ENCODE measurements at places on chromosomes 3 and 15.

DNA sequence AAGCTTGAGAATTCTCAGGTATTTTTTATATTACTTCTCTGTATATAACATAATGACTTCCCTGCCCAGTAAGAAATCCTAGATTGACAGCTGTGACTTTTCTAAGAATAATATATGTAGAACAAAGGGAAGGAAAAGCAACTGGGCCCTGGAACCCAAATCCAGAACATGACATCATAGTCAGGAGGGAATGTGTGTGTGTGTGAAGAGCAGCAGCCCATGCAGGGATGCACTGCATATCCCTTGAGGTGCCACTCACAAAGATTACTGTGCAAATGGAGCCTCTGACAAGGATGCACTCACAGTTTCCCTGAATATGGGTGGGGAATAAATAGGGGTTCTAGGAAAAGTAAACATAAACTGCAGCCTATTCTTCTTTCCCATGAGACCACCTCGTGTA is 279.5 kb downstream of the NEK10 start:
- no peak for DNase-seq

GRCh38 chr15:62868507-62868906 is 174.0 kb upstream of the TPM1 start:
- no peak for DNase-seq

DNA sequence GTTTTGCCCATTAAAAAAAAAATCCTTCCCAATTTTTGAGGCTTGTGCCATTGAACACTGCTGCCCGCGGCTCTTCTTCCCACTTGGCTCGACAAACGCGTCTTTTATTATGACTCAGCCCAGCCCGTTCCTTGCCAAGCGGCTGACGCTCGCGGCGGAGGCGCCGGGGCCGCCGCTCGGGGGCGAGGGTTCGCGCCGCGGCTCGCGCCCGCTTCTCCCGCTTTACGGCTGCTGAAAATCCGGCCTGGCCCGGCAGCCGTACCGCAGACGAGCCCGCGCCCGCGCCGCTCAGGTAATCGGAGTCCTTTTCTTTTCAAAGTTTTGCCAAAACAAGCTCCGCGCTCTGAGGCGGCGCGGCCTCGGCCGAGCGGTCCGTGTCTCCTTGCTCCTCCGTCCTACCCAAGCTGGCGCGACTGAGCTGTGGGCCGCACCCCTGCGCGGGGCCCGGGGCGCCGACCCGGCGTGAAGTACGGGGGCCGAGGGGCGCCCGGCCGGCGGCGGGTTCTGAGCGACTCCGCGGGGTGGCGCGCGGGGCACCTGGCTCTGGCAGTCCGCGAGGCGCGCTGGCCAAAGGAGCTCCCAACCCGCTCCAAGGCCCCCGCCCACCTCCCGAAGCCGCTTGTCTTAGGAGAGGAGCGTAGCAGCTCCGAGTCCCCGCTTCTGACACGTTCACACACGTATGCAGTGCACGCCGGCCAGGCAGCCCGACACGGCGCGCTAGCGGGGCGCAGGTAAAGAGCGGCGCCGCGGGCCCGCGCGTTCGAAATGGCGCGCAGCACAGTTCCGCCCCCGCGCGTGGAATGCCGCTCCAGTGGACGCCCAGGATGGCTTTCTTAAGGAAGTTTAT is 418.2 kb upstream of the NAALADL2 start:
- DNase-seq: peak; percentile 81

GRCh38 chr15:77656294-77656693 is 23.6 kb upstream of the LINGO1 start:
- DNase-seq: peak; percentile 47

- DNase-seq: peak; percentile 53
Observed at GRCh38 chr3:39150803-39151631, 2.4 kb downstream of the CSRNP1 start.

- peak; percentile 58 for DNase-seq
Observed at GRCh38 chr3:66816090-66816761, 181.9 kb upstream of the KBTBD8 start.

- DNase-seq: no peak
Observed at GRCh38 chr15:39444735-39445470, 136.0 kb upstream of the THBS1 start.

- DNase-seq: no peak
Observed at GRCh38 chr3:144148356-144148755, 176.7 kb downstream of the DIPK2A start.

- DNase-seq: no peak
Observed at GRCh38 chr3:40713306-40713705, 188.5 kb downstream of the ZNF621 start.

DNA sequence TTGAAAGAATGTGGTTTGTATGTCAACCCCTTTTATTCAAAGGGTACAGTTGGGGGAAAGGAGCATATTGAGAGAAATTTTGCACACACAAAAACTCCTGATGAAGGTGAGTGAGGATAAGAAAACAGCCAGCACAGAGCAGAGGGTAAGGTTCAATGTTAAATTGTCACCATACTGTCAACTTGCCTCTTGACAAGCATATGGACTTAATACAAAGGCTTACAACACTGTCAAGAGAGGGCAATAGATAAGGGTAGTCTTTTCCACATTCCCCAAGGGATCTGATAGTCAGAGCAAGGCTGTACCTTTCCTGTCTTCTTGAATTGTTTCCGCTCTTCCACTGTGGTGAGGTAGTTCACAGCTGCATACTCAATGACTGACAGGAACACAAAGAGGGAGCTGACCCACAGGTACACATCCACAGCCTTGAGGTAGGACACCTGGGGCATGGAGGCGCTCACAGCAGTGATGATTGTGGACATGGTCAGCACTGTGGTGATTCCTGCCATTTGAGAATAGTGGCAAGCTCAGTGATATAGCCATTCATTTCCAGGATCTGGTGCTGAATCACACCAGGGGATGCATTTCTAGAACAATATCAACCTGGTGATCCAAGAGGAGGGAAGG is 20.4 kb upstream of the RIOX2 start:
- DNase-seq: no peak

DNA sequence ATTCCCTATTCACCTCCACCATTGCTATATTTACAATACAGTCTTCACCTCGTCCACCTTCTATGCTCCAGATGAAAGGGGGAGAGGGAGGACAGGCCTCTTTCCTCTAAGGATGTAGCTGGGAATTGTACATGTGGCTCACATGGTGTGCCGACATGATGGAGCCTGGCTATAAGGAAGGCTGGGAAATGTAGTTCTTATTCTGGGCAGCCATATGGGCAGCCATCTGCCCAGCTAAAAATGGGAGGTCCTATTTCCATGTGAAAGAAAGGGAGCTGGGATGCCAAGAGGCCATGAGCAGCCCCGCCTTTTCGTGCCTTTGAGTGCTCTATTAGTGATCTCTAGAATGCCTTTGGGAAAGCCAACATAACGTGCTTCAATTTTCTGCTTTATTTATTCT is 27.1 kb upstream of the MGLL start:
- DNase-seq: no peak

- DNase-seq: peak; percentile 25
Observed at GRCh38 chr3:33732394-33732793, 14.3 kb upstream of the CLASP2 start.

DNA sequence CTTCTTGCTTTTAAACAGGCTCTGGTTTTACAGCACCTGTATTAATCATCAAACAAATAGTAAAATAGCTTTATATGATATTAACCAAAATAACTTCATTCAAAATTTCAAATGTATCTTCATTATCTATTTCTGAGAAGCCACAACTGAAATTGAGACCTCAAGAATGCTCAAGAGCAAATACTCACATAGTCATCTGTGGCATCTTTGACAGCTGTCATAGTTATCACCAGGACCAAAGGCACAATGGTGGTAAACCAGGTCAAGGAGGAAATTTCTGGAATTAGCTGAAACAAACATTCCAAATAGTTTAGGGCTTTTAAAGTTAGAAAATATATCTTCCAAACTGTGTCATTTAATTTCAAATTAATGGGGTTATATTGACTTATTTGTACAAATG is 74.6 kb downstream of the ATP8B4 start:
- DNase-seq: no peak

DNA sequence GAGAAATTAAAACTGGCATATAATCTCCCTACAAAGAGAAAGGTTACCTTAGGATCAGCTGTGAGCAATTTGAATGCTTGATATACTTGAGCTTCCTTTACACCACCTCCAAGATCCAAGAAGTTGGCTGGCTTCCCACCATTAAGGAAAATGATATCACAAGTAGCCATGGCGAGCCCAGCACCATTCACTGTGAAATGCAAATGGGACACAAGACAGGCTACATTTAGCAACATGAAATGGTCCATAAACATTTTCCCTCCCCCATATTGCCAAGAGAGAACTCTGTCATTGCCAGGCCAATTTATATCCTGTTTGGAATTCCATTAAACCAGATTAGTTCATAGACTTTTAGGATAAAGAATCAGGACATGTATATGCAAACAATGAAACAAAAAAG is 158.7 kb downstream of the SUCLG2 start:
- DNase-seq: no peak

DNA sequence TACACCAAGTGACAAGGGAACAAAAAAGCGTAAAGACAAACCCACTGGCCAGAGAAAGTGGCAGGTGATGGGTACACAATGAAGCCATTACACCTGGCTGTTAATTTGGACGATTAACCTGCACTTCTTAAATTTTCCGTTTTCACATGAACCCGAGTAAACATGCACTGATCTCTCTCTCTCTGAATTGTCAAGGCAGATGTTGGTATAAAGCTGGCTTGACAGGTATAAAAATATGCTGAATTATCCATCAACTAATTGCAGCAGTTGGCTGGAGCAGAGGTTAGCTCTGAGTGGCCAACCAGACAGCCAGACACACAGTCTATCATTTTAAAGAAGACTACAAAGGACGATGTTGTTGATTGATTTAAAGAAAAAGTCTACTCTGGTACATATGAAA is 561.7 kb upstream of the ALCAM start:
- no peak for DNase-seq

DNA sequence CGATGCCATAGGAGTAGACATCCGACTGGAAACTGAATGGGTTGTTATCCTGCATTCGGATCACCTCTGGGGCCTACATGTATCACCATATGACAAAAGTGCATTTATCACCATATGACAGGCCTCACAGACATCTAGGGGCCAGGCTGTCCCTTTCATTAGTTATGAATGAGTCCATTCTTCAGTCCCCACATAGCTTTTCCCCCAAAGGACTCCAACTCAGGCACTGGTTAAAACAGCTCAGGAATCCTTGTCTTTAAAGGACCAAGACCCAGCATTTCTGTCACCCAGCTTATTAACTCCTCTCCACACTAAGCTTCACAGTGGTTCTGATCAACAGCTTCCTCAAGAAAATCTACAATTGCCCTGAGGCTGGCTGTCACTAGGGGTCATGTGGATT is 28.3 kb downstream of the MKRN2 start:
- DNase-seq: no peak

- no peak for DNase-seq
Observed at GRCh38 chr3:197149-197827, 725 bp downstream of the CHL1 start.

All from NB4 (cell line).